Stimulated activated CD8-positive, alpha-beta memory T cell treated with anti-CD3 and anti-CD28 coated beads, Interleukin-7, amount 100 ng/mL, for 1 hour (primary cell): ENCODE measurements at places on chromosomes 1 and 21.

DNA sequence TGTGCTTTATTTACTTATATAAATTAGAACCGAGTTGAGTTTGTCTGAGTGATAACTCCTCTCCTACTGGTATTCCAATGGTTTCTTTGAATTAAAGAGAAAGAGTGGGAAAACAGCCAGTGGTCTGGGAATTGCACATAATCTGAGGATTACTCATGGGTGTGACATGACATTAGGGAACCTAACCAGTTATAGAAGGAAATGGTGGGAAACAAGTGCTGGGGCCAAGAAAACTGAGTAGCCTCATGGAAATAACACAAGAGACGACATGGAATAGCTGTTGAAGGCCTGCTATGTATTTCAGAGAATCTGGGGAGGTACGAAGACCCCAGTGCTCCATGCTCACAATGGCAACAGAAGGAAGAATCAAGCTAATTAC is 41.8 kb upstream of the LRRC52 start:
- DNase-seq = no peak

GRCh38 chr21:46597896-46598343 is 7.0 kb downstream of the S100B start:
- DNase-seq = no peak

- DNase-seq = no peak
These were observed 241.8 kb upstream of the IRF2BP2 start for GRCh38 chr1:234851450-234852438.

DNA sequence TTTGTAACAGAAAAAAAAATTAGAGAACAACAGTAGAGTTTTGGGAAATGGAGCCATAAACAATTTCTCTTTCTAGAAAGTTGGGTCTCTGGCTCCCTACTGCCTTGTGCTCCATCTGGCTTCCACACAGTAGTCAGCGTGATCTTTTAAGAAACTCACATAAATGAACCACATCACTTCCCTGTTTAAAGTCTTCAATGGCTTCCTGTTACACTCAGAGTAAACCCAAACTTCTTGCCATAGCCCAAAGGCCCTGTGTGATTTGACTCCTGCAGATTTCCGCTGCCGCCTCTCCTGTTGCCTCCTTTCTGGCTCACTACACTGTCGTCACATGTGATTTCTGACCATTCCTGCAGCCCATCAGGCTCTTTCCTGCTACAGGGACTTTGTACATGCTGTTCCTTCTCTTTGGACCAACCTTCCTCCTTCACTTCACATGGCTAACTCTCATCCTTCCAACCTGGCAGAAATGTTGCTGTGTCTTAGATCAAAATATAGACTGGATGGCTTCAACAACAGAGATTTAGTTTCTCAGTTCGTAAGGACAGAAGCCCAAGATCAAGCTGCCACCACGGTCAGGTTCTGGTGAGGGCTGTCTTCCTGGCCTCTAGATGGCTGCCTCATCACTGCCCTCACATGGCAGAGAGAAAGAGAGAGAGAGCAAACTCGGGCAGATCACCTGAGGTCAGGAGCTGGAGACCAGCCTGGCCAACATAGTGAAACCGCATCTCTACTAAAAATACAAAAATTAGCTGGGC is 34.0 kb downstream of the OPRD1 start:
- DNase-seq = no peak
